ENCODE measurements at places on chromosomes 3 and 15. TPM values are rescaled to one million over a fixed set of nuclear protein-coding genes. Genes with fewer than 3 reads are reported as not detected.

The VWA5B2 gene
- not detected for total RNA-seq

GRCh38 chr3:12768579-12769527, 9.8 kb upstream of the TMEM40 start:
- no peak for DNase-seq

- DNase-seq, result no peak
These were observed 123.3 kb upstream of the CMC1 start for GRCh38 chr3:28118087-28118486.

The SLC24A5 gene
- not detected for total RNA-seq

- DNase-seq, result no peak
These were observed 129.5 kb upstream of the UMPS start for GRCh38 chr3:124600765-124601164.

DNA sequence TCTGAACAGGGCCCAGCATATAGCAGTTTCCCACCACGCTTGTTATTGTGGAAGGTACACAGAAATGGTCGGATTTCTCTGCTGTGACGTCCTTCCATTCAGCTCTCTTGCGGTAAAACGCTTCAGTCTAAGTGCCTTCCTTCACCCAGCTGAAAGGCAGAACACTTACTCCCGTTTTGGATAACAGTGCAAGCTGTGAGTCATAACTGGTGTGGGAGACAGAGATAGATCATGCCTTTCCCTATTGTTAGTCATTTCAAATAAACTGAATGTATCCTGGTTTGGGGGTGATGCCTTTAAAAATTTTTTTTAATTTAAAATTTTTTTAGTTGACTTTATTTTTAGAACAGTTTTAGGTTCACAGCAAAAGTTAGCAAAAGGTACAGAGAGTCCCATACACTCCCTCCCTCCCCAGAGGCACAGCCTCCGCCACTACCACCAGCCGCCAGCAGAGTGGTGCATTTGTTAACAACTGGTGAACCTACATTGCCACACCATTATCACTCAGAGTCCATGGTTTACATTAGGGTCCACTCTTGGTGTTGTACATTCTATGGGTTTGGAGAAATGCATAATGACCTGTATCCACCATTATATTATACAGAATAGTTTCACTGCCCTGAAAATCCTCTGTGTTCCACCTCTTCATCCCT, 94.9 kb upstream of the NSMCE3 start:
- DNase-seq, result no peak

Data from activated CD4-positive, alpha-beta memory T cell treated with anti-CD3 and anti-CD28 coated beads for 36 hours (primary cell).